SHP77 (cell line): ENCODE measurements at places on chromosomes 4 and X.
A peak's percentile ranks its signal among the peaks of the same experiment; 100 is the strongest.

DNA sequence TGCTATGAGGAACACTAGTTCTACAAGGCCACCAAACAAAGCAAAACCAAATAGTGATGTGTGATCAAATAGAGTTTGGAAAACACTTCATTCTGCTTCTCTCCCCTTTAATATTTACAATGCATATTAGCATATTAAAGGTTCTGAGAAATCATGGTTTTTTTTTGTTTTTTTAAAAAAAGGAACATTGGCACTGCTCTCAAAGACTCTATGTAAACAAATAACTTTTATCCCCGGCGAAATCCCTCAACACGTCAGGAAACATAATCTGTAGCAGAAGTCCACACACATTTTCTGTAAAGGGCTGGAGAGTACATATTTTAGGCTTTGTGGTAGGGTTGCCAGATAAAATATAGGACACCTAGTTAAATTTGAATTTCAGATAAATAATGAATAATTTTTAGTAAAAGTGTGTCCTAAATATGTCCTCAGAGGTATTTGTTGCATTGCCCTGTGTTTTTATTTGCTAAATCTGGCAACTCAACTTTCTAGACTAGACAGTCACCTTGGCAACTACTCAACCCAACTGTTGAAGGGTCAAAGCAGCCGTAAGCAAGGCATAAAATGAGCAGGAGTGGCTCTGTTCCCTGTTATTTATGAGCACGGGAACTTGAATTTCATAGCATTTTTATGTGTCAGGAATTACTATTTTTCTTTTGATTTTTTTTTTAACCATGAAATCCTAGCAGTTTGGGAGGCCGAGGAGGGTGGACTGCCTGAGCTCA lies 8.6 kb downstream of the SPATA4 start:
- no peak for DNase-seq

- no peak for DNase-seq
These were observed 84.2 kb downstream of the NFKB1 start for GRCh38 chr4:102585329-102585728.

DNA sequence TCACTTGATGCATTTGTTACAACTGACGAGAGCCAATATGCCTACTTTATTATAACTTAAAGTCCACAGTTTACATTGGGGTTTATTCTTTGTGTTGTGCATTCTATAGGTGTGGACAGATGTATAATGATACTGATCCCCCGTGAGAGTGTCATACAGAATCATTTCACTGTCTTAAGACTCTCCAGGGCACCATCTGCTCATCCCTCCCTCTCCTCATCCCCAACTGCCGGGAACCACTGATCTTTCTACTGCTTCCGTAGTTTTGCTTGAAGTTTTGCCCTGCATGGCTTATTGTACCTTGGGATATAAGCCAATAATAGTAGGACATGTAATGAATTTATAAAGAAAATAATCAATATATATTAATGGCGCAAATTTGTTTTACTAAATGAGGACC lies 137.8 kb upstream of the MSX1 start:
- no peak for DNase-seq

DNA sequence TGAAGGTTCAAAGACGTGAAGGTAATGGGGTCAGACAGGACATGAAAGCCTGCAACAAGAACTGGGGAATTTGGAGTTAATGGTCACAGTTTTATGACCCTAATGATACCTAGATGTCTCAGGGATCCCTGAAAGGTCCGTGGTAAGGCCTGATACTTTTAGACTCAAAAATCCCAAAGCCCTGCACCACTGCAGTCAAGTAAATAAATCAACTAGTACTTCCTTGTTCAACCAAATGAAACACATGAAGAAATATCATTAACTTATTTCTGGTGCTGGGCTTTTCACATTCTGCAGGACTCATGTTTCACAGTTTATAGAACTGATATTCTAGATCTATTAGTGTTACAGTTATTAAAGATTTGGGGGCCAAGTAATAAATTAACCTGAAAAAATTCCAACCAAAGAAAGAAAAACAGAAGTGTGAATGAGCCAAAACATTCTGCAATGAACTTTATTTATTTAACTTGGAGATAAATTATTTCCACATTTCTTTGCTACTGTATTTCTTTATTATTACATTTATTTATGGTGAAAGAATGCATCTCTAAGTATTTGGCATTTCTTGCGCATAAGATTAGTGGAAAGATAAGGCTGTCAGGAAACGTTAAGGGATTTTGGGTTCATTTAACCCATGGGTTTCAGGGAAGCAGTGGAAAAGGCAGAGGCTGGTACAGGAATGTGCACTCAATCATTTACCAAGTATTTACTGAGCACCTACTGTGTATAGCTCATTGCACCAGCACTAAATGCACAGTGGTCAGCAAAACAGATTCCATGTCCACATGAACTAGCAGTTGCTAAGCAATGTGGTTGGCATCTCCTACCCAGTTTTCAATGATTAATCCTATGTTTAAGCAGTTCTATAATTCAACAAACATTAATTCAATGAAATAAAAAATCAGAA lies 8.7 kb downstream of the WDFY3 start:
- no peak for DNase-seq

GRCh38 chr4:88910101-88910500 lies 146.9 kb downstream of the FAM13A start:
- DNase-seq = no peak

DNA sequence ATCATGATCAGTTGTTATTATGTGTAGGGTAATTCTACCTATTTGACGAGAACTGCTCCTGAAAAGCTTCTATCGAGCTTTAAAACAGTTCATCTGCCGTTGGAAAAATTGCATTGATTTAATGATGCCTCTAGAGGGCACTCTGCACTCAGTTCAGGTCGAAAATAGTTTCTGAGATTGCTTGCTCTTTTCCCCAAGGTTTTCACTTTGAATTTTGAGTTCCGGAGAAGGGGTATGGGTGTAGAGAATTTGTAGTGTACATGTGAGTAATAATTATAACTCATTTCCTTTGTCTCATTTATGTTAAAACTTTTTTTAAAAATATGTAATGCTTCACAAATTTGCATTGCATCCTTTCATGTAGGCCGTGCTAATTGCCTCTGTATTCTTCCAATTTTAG lies 28.4 kb upstream of the TNIP3 start:
- peak; percentile 33 for DNase-seq

GRCh38 chrX:73647632-73648322 lies 84.8 kb downstream of the CHIC1 start:
- no peak for DNase-seq
